Naive thymus-derived CD8-positive, alpha-beta T cell (primary cell): ENCODE measurements at places on chromosomes 3 and 15. TPM values are rescaled to one million over a fixed set of nuclear protein-coding genes. Genes with fewer than 3 reads are reported as not detected.

Gene PYGO1
- polyA plus RNA-seq = not detected

Gene HCLS1
- polyA plus RNA-seq = 375 TPM

Gene FOXL2
- not detected for polyA plus RNA-seq

Gene C2CD4B
- polyA plus RNA-seq = not detected

Gene TBCCD1
- polyA plus RNA-seq = 22.7 TPM

Gene CIB2
- polyA plus RNA-seq = 1.4 TPM

Gene CCDC13
- not detected for polyA plus RNA-seq

Gene GATM
- 2.9 TPM for polyA plus RNA-seq

Gene OSTN
- not detected for polyA plus RNA-seq
